ENCODE measurements at places on chromosomes 2 and 18. TPM values are rescaled to one million over a fixed set of nuclear protein-coding genes. Genes with fewer than 3 reads are reported as not detected.

Gene IL36RN
- not detected for total RNA-seq

GRCh38 chr18:68148863-68149262, 566.0 kb downstream of the TMX3 start:
- no peak for DNase-seq

GRCh38 chr18:48348739-48349138, 60.4 kb downstream of the ZBTB7C start:
- no peak for DNase-seq

DNA sequence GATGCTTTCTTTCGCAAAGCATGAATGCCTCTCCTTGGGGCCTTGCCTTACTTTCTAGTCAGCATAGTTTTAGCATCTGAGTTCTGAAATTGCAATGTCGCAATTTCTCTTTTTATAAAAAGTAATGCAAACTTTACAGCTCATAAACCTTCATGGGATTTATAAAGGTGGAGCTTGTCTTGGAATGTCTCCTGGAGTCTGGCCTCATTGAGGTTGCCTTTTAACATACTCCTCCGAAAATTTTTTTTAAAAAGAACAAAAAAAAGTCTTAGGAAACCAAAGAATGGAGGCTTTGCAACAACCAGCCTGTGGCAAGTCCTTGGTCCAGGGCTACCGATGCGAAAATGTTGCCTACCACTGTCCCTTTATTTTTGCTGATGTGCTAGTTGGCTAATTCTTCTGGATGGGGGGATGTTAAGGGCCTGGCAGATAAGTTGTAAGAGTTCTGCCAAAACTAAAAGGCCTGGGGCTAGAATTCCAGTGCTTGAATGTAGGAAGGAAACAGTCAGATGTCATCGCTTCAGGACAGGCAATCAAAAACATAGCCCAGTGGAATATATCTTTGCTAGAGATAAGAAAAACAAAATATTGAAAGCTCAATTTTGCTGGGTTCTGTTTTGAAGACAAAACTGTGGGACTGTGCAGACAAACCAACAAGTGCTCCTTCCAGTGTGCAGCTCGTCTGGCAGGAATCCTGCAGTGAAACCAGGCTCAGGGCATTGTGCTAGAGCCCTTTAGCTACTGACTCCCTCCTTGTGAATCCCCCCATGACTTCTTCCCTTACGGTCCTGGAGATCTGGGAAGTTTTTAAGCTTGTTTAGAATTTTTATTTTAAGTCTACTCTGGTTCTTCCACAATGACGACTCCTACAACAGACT, 213.0 kb downstream of the PIEZO2 start:
- DNase-seq = no peak

DNA sequence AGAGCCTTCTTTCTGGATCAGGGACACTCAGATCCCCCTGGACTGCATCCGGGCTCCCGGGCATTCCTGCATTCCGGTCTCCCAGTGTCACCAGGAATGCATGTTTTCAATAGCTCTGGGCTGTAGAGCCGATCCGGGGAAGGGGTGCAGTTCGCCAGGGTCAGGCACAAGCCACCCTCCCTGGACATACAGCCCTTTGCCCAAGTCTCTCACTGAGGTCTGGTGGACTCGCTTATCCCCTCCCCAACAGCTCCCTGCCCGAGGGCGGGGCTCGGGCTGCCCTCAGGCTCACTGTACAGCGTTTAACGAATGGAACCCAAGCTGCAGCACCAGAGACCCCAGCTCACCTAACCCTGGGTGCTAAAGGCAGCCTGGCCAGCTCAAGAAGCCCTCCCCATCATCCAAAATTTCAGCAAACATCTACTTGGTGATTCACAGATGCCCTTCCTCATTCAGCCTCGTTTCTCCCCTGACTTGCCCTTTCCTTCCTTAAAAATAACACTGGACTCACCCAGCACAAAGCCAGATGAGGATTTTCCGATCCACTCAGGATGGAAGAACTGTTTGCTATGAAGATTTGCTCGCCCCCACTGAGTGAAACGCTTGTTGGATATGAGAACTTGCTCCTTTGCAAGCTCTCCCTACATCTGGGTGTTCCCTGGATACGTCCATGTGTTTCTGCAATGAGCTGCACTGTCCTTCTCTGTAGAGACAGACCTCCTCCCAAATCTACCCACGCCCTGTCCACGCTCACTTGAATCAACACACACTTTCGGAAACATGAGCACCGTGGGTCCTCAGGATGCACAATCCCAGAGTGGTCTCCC, 58.1 kb downstream of the PXDN start:
- no peak for DNase-seq

GRCh38 chr2:4981802-4982409, 710.3 kb upstream of the SOX11 start:
- DNase-seq = no peak
